Fibroblast of skin of abdomen (primary cell): ENCODE measurements at places on chromosomes 11 and 22.

- no peak for DNase-seq
Observed at GRCh38 chr22:21042978-21043859, 2.5 kb upstream of the LRRC74B start.

- DNase-seq, result peak; percentile 27
Observed at GRCh38 chr22:41596776-41597634, 7.4 kb upstream of the PMM1 start.

DNA sequence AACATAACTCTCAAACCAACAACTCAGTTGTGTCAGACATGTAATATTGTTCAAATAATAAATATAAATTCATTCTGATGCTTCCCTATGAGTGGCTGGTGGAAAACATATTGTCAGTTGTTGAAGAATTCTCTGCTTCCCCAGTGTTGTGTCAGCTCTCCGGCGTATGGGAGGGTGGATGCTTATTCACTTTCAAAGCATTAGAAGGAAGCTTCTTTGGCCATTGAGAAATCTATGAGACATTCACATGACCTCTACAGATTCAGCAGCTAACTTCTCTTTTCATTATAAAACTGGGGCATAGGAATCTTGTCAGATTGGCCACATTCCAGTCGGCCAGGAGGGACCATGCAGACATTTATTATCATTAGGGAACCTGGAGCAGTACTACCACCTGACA, 2.9 kb downstream of the OR51V1 start:
- no peak for DNase-seq

- no peak for DNase-seq
Observed at GRCh38 chr11:42301777-42302176, 842.3 kb upstream of the LRRC4C start.
